ENCODE measurements at places on chromosomes 11 and 22.

GRCh38 chr22:33429281-33429680 is 371.1 kb upstream of the SYN3 start:
- DNase-seq: no peak

- DNase-seq: no peak
Measured at GRCh38 chr11:12048936-12049790, 40.7 kb upstream of the DKK3 start.

GRCh38 chr22:38696606-38697424 is 3.9 kb downstream of the JOSD1 start:
- DNase-seq: peak; percentile 24

GRCh38 chr11:68610452-68611116 is 73.8 kb upstream of the GAL start:
- no peak for DNase-seq

DNA sequence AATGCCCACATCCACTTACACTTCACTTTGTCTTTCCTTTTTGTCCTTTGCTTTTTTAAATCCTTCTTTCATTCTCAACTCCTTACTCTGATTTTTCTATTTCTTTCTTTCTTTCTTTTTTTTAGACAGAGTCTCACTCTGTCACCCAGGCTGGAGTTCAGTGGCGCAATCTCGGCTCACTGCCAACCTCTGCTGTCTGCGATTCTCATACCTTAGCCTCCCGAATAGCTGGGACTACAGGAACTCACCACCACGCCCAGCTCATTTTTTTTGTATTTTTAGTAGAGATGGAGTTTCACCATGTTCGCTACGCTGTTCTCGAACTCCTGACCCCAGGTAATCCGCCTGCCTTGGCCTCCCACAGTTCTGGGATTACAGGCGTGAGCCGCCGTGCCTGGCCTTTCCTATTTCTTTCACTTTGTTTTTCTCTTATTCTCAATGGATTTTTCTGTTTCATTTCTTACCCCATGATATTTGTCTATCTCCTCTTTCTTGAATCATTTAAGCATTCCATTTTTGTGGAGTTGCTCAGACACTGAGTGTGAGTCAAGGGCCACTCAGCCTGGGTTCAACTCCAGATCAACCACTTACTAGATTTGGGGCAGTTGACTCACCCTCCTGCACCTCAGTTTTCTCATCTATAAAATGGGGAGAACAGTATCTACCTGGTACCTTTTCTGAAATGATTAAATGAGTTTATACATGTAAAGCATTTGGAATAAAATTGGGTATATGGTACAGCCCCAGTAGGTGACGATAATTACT is 7.6 kb downstream of the KCNJ5 start:
- DNase-seq: no peak

- no peak for DNase-seq
Measured at GRCh38 chr22:33823552-33823951, 96.7 kb downstream of the LARGE1 start.

DNA sequence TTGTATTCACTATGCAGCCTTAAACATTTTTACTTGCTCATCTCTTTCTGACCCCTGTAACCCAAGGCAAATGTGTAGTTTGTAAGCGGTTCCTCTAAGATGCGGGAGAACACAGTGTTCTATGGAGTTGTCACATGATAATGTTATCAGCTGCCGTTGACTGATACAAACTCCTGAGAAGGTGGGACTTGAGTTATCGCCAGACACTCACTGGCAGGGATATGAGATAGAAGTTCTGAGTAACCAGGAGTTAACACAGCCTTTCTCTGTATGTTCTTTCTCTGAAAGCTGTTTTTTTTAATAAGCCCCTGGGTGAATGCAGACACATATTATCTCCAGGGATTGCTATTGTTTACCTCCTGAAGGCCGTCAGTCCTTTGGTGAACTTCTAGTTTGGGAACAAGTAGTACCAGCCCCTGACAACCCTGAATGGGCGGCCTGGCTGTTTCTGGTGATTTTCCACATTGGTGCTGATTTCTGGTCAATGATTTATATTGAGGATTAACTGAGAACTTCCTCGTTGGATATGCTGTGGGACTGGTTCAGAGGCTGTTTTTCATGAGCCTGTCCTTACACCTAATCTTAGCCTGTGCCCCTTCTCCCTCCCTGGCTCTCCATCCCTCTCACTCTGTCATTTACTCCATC is 155.3 kb upstream of the RASSF10 start:
- DNase-seq: no peak

DNA sequence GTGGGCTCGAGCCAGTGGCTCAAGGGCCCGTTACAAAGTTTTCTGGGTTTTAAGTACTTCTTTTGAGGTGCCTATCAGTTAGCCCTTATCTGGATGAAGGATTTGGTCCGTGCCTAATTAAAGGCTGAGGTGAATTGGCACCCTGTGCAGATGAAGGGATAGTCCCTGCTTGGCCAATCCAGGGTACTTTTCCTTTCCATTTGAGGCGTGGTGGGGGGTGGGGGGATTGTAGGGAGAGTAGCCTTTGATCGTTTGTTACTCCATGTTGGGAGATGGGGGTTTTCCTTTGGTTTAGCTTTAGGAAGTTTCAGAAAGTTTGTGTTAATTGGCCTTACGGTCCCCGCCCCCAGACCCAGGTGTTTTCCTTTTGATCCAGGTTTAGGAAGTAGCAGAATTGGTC is 170.8 kb downstream of the DDX10 start:
- no peak for DNase-seq
